ENCODE measurements at places on chromosomes 12 and 14.

DNA sequence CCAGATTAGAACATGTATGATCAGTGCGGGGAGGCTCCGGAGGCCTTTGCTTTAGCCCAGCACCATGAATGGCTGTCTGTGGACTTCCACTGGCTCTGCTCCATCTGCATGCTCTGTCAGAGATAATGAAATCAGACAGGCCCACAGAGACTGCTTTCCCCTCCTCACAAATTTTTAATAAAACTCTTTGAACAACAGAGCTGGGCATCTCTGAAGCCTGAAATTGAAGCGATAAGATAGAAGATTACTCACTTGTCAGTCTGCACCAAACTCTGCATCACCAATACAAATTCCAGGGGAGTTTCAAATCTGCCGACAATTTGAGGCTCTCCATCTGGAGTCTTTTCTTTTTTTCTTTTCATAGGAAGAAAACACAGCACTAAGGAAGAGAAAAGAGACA, 110.0 kb downstream of the DYRK2 start:
- no peak for DNase-seq

DNA sequence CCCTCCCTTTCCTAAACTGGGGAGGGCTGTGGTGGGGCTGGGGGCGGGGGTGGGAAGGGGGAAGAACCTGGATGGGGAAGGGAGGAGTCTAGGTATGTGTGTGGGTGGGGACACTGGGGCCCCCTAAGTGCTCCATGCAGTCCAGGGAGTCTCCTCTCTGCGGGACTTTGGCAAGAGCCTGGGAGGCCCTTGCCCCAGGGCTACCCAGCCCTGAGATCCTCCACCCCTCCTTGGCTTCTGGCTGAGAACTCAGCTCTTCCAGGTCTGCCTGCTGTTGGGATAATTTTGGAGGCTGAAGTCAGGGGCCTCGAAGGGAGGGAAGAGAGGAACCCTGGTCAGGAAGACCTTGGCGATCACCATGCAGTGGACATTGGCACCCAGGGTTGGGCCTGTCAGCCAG, 2.2 kb upstream of the DLK1 start:
- DNase-seq: no peak

DNA sequence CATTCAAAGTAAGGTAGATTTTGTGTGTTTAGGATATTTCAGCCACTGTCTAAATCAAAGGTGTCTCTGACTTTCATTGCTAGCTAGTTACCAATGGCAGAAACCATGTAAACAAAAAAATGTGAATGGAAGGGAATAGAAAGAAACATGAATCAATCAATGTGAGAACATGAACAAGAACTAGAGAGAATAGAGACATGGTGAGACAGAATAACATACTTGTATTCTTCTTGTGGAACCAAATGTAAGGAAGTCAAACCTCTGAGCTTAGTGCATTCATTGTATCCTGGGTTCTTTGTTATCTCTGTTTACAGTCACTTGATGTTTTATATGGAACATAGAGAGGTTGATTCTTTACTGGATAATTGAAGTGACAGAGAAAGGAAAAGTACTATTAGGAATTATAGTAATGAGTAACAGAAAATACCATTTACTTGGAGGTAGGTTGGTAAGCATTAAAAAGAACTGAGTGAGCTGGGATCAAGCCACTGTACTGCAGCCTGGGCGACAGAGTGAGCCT, 2.6 kb upstream of the WNK1 start:
- peak; percentile 20 for DNase-seq

DNA sequence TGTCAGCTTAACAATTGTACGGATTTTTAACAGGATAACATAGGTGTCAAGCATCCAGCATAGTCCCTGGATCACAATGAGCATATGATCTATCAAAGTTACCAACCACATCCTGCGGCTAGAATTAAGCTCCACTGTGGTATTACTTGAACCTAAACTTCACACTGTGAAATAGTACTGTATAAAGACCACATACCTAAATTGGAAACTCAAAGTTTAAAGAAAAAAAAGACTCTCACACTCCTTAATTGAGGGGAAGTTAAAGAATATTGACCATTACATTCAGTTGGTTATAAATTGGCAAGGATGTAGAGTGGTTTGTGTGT, 133.0 kb upstream of the PZP start:
- no peak for DNase-seq

GRCh38 chr12:117857632-117858612, 110.9 kb downstream of the KSR2 start:
- peak; percentile 36 for DNase-seq

- peak; percentile 27 for DNase-seq
These were observed 25.3 kb downstream of the IGF1 start for GRCh38 chr12:102454808-102455760.

Measured in AML-193 (cell line).